ENCODE measurements at places on chromosomes 5 and 9.
A peak's percentile ranks its signal among the peaks of the same experiment; 100 is the strongest.

GRCh38 chr9:21326526-21327139 is 8.6 kb downstream of the KLHL9 start:
- peak; percentile 35 for DNase-seq

DNA sequence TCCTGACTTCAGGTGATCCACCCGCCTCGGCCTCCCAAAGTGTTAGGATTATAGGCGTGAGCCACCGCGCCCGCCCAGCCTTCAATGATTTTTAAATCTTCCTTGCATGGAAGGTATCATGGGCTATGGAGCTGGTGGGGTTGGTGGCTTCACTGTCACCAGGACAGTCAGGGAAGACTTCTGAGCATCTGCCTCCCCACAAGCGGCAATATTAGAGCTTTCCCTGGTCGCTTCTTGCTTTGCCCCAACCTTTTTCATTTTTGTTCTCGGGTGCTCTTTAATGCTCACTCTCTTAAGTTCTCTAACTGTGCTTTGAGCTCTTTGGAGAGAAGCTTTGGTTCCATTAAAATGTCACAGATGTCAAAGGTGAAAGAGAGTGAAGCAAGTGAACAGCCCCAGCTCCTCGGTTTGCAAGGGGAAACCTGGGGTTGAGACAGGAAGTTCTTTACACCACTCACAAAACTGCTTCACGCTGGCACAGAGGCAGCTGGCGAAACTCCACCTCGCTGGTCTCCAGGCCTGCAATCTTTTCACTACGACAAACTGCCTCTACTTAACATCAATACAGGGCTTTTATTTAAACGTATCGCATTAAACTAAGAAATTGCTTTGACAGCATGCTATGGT is 142.5 kb upstream of the RETREG1 start:
- no peak for DNase-seq

DNA sequence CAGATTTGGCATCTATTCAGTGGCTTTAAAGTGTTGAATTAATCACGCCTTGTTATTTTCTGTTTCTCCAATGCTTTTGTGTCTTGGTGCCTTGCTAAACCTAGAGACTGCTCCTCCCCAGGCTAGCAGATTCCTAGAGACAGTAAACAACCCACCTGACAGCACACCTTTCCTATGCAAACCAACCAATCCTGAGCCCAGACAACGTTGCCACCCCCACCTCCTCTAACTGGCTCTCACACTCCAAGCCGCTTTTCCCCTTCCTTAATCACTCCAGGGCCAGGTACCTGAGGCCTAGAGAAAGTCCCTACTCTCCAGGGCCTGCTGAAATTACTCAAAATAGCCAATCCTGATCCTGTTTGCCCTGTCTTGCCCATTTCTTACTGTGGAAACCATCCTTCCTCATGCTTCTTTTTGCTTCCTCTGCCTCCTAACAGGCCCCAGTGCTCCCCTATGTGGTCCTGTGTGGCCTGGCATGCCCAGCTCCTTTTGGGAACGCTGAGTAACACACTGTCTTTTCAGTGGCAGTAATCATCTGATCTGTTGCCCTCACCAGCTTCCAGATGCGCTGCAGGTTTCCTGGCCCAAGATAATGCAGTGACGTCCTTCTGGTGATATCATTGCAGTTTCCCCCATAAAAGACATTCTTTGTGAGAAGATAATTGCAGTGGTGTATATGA is 53.4 kb downstream of the GAS1 start:
- DNase-seq = no peak

GRCh38 chr9:111149018-111149759 is 110.9 kb upstream of the LPAR1 start:
- no peak for DNase-seq

DNA sequence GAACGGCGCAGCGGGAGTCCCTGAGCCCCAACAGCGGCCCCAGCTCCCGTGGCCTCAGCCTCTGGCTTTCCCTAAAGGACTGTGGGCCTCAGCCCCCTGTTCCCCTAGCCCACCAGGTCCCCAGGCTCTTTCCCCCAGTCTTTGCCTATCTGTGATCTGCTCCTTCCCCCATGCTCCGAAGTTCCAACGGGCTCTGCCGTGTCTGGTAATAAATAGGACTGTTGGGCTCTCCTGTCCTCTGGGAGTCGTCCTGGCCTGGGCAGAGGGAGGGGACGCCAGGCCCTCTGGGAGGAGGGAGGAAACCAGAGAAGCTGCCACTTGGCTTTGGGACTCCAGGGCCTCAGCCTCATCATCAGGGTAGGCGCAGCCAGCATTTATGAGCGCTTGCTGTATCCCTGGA is 28.1 kb downstream of the ADGRD2 start:
- DNase-seq = peak; percentile 27

- no peak for DNase-seq
These were observed 6.6 kb upstream of the PCSK1 start for GRCh38 chr5:96439477-96440184.

GRCh38 chr5:68648944-68649857 is 433.6 kb downstream of the PIK3R1 start:
- DNase-seq = no peak

- DNase-seq = no peak
These were observed 16.1 kb upstream of the DRD1 start for GRCh38 chr5:175460126-175460525.

DNA sequence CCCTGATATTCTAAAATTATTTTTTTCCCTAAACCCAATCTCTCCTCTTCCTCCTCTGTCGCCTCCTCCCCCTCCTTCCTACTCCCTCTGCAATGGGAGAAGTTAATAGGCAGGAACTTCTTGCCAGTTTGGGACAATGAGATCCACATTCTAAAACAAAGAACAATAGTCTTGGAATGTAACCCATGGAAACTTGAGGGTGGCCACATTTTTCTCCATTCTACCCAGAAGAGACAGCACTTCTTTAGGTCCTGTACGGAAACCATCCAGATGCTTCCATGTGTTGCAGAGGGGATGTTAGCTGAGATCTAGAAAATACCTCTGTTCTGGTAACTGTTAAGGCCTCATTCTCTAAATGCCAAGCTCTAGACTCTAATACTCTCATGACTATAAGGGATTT is 10.0 kb downstream of the SPARC start:
- DNase-seq = no peak

GRCh38 chr5:177576169-177576568 is 15.8 kb upstream of the TMED9 start:
- no peak for DNase-seq

GRCh38 chr5:104915226-104915625 is 1352.6 kb upstream of the NUDT12 start:
- DNase-seq = no peak

DNA sequence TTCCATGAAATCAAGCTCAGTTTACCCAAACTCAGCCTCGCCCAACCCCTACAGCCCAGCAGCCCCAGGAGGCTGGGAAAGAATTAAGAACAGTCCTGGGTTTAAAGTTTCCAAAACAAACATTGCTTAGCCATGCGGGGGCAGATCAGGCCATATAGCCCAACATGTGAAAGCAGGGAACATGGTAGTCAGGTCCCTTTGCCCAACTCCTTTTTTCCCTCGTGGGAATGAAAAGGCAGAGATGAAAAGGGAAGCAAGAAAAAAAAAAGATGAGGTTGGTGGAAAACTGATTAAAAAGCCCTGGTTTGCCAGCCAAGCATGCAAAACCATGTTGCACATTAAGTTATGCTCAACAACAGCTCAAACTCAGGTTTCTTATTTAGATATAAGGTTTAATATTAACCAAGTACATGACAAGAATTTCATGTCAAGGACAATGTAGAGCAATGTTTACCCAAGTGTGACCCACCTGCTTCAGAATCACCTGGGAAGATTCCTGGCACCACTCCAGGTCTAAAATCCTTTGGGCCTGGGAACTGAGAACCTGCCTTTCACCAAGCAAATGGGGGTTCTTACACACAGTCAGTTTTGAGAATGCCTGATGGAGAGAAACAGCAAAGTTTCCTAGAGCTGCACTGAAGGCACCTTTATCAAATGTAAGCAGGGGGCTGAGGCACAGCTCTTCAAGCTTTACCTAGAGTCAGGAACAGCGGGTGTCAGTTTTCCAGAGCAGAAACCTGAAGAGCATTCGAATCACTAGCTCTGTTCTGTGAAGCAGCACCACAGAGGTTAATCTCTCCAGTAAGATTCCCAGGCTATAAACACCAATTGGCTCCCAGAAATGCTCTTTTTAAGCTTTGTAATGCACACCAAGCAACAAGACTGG is 1.7 kb downstream of the FREM1 start:
- DNase-seq = peak; percentile 14
